ENCODE measurements at places on chromosomes 11 and 22. TPM values are rescaled to one million over a fixed set of nuclear protein-coding genes. Genes with fewer than 3 reads are reported as not detected.

ARHGAP20 gene
- polyA plus RNA-seq = 2.5 TPM

MB gene
- 0.06 TPM for polyA plus RNA-seq

DNA sequence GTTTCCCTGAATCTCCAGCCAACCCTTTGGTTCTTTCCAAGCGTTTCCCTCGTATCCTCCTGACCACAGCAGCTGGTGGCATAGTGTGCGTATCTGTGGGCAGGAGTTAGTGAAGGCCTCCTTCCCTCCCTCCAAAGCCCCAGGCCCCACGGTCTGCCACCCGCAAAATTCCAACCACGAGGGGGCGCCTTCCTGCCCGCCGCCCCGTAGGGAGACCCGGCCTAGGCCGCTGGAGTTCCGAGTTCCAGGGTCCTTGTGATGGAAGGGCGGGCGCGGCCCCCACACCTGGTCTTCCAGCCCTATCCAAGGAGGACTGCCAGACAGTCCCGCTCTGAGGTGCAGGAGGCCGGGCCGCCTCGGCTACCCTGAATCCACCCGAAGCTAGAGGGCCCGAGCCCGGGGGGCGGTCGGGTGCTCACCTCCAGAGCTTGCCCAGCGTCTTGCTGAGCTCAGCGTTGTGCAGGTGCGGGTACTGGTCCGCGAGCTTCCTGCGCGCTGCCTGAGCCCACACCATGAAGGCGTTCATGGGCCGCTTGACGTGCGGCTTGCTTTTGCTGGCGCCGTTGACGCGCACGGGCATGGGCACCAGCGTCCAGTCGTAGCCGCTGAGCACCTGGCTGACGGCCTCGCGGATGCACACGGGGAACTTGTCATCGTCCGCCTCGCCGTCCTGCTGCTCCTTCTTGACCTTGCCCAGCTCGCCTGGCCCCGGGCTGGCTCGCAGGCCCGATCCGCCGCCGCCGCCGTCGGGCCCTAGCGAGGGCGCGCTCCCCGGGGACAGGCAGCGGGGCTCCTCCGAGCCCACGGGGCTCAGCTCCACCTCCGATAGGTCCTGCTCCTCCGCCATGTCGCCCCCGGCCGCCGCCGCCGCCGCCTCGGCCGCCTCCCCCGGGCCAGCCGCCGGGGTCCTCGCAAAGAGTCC lies 1.2 kb downstream of the SOX10 start:
- no peak for DNase-seq

DNA sequence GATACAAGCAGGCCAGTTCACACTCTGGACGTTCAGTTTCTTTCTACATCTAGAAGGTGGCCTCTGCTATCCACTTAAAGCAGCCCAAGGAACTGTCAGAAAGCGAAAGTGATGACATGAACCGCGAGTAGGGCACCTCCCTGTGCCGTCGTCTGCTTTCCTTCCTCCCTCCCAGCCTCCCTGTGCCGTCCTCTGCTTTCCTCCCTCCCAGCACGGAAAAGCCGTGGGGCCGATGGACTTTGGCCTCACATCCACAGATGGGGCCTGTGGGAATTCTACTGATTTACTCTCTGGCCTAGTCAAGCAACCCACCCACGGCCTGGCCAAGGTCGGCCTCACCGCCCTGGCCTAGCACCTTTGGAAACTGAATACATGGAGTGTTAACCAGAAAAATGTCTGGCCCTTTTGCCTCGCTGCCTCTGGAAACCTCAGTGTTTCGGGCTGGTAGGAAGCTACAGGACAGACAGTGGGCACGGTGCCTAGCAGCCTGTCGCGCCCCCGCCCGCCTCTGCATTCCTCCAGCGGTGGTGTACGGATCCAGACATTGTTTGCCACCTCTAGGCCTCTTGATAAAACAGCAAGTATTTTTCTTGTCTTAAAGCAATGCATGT lies 14.2 kb downstream of the PEX26 start:
- DNase-seq = no peak

DNA sequence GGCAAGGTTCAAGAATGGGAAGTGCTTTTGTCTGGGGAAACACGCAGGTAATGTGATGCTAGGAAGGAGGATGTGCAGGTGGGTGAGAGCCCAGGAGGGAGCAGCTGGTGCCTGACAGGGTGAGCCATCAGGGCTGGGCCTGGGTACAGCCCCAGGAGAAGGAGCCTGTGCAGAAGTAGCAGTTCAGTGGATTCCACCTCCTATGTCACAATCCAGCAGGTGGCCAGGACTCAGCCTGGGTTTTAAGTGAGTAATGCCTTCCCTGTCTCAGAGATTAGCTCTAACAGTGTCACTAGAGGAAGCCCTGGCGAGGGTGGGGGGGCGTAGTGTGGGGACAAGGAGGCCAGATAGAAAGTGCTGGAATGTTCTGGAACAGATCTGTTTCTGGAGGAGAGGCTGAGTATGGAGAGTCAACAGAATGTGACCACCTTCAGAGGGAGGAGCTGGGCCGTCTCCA lies 8.1 kb downstream of the RIC8A start:
- no peak for DNase-seq

DNA sequence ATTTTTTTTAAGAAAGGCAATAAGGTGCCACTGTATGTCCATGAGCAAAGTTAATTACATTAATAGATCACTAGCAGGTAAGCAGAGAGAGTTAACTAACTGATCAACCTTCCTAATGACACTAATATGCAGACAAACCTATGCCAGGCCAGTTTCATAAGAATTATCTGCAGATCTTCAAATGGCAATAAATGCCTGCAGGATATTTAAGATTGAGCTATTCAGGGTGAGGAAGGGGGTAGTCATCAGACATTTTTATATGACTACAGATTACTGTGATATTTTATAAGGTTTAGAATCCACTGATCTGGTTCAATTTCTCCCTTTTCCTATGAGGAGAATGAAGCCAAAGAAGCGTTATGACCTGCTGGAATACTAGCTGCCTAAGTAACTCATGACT lies 30.2 kb downstream of the CARD18 start:
- DNase-seq = no peak

DNA sequence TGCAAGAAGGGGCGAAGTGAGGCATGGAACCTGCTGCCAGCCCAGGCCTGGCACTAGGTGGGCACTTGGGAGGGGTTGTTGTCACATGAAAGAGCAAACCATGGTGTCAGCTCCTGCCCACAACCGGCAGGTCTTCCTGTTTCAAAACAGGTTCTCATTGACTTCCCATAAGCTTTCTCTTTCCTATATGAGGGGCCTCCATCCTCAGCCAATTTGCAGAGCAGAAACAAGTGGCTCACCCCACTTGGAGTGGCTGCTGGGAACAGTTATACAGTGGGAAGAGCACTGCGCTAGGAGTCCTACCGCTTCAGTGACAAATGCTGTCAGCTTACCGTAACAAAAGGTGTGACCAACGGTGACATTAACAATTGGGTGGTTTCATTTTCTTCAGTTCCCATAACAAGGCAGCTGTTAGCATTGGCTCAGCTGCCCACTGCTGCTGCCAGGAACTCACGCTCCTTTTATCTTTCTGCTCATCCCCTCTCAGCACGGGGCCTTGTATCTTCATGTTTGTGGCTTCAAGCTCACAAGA lies 10.2 kb upstream of the SSTR3 start:
- DNase-seq = no peak
